ENCODE measurements at places on chromosomes 6 and 20. TPM values are rescaled to one million over a fixed set of nuclear protein-coding genes. Genes with fewer than 3 reads are reported as not detected.

C2 gene
- 14.0 TPM for total RNA-seq

RBPJL gene
- 421 TPM for total RNA-seq

OOEP gene
- total RNA-seq = 0.32 TPM

ARMC2 gene
- total RNA-seq = 4.1 TPM

CYP24A1 gene
- 0.09 TPM for total RNA-seq

PDE7B gene
- 1.2 TPM for total RNA-seq

CALHM4 gene
- total RNA-seq = not detected

IL17F gene
- not detected for total RNA-seq

DNA sequence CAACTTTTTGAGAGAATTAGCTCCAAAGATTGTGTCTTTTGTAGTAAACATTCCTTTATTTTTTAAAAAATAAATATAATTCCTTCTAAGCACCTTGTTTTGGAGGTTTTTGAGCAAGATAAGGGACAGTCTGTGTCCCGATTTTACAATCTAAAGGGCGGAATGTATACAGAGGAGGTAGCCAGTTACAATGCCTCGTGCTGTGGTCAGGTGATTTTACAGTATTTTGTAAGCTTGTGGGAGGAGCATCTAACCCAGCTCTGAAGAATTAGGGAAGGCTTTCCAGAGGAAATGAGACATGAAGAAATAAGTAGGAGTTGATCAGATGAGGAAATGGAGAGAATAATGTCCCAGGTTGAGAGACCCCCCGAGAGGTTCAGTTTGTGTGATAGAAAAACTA is 1.3 kb downstream of the HINT3 start:
- no peak for DNase-seq

DNA sequence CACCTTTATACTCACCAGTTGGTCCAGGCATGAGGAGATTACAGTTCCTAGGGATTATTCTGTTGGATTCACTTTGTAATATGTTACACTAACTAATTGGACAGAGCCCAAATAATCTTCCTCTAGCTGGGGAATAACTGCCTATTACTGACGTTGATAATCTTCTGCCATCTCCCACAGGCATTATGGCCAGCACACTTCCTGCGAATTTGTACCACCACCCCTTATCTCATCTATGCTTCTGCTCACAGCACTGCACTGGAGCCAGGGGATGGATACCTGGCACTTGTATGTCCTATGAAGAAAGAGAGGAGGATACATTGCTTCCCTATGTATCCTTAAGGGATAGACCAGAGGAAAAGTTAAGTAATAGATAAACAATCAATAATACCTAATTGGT is 494.8 kb upstream of the MAN1A1 start:
- DNase-seq = no peak

- DNase-seq = no peak
Observed at GRCh38 chr20:44582311-44583025, at the start of gene PKIG. Gene PKIG (plus strand): TSS chr20:44582579. CDS start chr20:44614557, 31,978 bp downstream.

DNA sequence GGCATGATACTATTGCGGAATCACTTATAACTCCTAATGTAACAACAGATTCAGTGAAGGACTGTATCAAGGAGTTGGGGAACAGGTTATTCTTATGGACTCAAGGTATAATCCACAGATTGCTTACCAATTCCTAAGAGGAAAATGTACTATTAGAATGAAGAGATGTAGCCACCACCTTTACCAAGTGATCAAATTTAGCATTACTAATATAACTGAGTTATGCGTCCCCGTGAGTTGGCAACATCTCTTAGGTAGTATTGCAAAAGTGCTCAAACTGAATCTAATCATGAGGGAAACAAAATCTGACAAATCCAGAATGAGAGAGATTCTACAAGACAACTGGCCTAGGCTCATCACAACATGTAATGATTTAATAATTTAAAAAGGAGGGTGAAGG is 777 bp upstream of the SNRNP48 start:
- DNase-seq = no peak

DNA sequence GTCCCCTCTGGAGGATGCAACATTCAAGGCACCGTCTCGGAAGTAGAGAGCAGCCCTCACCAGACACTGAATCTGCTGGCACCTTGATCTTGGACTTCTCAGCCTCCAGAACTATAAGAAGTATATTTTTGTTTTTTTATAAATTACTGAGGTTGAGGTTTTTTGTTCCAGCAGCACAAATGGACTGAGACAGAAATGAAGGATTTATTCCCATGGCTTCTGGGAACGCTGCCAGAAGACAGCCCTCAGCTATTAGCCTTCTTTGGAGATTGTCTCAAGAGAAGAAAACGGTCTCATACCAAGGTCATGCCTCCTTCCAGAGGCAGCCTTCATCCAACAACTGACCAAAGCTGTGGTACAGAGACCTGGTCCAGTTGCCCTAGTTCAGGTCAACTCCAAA is 85.4 kb downstream of the CHMP4B start:
- no peak for DNase-seq

DNA sequence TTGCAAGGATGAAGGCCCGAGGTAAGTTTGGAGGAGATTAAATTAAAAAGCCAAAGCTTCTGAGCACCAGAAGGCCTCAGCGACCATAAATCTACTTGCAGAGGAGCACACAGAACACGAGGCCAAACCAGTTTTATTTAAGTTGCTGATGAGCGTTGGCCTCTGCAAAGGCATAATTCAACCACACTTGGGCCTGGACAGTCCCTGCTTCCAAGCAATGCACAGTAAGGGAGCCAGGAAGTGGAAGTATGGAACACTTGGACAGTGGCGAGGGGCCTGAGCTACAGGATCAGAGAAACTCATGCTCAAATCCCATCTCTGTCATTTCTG is 92.8 kb downstream of the PTPRT start:
- DNase-seq = no peak

- no peak for DNase-seq
Observed at GRCh38 chr6:13712599-13712898, 914 bp upstream of the RANBP9 start.

GRCh38 chr6:115004982-115005381 is 662.2 kb upstream of the HS3ST5 start:
- DNase-seq = no peak

GRCh38 chr6:164665328-164665727 is 644.1 kb downstream of the C6orf118 start:
- no peak for DNase-seq

DNA sequence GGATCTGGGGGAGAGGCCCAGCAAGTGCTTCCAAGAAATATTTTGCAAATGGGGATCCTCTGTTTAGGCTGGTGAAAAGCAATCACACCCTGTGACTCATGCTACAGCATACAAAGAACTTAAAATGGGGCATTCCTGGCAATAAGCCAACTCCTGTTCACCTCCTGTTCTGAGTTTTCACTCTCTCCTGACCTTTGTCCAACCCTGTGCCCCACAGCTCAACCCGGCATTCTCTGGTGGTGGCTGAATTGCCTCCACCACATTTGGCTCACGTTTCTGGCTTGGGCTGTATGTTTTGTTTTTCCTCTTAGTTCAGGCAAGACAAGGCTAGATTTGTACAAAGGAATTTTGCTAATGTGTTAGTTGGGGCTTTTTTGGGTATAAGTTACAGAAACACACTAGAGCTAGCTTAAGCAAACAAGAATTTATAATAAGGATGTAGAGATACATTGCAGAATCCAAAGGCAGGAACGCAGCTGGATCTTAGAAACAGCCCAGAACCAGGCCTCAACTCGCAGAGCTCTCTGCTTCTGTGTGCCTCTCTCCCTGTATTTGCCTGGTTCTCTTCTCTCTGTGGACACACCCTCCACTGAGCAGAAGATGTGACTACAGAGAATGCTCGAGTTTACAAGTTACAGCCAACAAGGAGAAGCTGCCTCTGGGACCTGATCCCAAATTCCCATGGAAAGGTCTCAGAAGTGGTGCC is 9.4 kb downstream of the ABCC10 start:
- peak; percentile 16 for DNase-seq

DNA sequence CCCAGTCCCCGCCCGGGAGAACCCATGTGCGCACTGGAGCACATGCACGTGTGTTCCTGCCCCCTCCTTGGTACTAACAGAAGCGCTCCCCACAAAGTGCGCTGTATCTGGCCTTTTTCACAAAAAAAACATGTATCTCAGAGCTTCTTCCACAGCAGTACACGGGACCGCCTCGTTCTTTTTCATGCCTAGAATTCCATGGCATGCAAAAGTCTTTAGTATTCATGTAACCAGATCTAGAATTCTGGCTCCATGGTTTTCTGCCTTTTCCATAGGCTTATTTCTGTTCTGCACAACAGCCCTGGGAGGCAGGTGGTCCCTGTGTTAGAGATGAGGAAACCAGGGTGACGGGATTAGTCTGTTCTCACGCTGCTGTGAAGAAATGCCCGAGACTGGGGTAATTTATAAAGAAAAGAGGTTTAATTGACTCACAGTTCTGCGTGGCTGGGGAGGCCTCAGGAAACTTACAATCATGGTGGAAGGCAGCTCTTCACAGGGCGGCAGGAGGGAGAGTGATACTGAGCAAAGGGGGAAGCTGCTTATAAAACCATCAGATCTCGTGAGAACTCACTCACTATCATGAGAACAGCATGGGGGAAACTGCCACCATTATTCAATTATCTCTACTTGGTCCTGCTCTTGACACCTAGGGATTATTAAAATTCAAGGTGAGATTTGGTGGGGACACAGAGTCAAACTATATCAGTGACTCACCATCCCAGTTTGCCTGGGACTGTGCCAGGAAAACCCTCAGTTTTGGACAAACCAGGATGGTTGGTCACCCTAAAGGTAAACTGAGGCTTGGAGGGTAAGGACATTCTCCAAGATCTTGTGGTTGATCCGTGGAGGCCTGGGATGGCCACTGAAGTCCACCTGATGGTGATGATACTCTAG is 41.0 kb downstream of the C20orf203 start:
- no peak for DNase-seq

DNA sequence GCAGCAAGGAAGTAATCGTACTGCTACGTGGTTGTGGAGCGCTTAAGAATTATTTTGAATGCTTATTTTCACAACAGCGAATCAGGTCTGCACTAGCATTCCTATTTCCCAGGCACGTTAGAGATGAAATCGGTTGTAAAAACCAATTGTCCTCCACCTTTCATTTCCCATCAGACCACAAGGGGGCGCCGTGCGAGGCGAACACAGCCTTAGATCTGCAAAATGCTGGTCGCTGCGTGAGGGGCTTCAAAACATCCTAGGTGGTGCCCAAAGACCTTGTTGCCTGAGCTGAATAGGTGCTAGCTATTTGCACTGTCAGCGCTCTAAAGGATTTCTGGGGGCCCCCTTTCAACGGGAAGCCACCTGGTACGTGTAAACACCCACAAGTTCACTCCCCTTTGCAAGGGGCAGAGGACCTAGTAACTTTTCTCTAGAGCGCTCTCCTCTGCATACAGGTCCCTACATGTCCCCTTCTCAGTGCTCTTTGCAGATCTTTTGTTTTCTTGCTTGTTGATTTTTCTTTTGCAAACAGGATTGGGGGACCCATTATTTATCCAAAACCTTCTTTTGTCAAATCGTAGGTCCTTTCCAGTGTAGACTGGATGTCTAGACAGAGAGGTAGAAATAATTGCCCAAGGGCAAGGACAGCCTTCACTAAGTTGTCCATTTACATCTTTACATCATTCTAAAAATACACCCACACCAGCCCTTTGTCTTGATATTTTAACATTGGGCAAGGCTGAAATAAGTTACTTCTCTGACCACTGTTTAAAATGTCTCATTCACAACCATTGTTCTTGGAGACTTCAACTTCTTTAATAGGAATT is 59.8 kb downstream of the NEDD9 start:
- peak; percentile 90 for DNase-seq

- no peak for DNase-seq
Observed at GRCh38 chr6:1470040-1470439, 80.7 kb downstream of the FOXF2 start.

DNA sequence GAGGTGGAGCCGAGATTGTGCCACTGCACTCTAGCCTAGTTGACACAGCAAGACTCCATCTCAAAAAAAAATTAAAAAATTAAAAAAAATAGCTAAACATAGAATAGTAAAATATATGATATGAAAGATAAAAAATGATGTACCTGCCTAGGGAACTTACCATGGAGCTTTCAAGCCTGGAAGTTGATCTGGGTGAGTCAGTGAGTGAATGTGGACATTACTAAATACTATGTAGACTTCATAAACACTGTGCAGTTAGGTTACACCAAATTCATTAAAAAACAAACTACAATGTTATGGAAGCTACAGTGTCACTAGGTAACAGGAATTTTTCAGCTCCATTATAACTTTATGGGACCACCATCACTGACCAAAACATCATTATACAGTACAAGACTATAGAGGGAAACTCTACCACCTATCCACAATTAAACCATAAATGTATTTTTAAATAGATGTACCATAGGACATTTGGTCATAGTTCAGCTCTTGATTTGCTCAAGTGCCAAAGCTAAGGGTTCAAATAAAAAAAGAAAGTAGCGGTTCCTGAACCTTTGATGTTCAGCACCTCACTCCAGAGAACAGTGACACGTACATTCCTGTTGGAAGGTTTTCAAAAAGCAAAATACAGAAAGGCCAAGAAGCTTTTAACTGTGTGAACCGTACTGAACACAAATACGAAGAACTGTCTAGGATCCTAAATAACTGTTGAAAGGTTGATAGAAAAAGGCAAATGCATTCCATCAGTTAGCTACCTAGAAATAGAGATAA is 52.4 kb upstream of the SPDEF start:
- no peak for DNase-seq

DNA sequence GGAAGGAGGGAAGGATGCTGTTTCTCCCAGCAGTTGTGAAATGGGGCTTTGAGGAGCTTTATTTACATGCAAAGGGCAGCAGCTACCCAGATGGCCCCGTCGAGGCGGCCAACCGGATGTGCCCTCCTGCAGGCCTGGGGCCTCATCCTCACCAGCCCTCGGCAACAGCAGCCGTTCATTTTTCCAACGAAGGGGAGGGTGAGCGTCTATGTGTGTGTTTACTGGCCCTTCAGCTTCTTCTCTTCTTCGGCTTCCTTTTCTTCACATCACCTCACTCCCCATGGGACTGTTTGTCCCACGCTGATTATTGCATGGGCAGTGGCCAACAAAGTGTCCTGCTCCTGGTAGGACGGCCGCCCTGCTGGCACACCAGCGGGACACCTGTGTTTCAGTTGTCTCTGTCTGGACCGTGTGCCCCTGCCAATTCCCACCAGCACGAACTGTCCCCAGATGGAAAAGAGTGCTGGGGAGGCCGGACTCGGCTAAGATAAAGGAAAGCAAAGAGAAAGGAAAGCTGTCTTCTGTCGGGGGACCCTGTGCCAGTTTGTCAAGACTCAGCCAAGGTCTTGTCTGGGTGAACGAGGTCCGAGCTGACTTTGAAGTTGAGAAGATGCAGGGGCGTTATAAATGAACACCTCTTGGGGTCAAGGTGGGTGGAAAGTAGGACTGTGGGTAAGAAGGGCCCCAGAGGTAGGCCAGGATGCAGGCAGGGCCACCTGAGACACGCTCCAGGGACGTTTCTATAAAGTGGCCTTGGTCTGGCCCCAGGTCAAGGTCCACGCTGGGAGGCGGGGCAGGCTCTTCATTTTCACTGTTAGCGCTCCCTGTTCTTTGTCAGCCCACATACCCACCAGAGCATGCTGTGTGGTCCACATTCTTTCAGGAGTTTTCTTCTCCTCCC is 57.0 kb downstream of the FAM50B start:
- DNase-seq = peak; percentile 38

DNA sequence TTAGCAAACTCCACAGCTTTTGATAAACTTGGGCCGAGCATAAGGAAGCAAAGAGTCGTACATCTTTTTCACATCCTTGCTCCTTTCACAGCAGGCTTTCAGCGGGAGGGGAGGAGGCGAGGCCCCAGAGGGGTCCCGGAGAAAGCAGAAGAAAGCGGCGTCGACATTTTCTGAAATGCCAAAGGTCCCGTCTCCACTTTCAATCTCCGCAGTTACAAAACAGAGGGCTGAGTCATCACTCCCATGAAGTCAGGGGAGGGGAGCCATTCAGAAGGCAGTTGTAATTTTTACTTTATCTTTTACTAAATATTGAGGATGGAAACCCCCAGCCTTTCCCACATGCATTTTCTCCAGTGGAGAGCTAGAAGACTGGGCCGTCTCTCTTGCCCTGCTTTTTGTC is 174.2 kb upstream of the THBS2 start:
- DNase-seq = no peak

Measured in pancreas (tissue), 10 donors.